ENCODE measurements at places on chromosomes 2 and 18.

DNA sequence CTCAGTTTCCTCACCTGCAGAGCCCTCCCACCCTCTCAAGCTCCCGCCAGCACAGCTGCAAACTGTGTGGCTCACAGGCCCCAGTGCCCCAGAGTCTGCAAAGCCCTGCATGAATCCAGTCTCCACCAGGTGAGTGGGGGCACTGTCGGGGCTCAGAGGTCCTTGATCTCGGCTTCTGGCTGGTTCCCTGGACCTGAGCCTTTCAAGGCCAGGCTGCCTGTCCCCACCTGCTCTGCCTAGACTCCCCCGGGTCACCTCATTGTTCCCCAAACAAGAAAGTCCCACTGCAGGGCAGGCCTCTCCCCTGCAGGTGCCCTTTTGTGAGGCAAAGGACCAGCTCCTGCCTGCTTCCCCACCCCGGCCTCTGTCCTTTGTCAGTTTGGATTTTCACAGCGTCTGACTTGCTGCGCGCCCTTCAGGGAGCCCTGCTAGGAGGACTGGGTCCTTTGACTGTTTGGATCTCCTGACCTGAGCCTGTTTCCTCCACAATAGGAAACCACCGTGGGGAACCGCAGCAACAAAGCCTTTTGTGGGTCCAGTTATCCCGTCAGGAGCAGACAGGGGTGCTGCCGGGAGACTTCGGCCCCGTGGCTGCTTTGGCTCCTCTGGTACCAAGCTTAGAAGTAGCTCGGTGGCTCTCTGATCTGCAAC is 200.5 kb upstream of the HDAC4 start:
- no peak for DNase-seq

DNA sequence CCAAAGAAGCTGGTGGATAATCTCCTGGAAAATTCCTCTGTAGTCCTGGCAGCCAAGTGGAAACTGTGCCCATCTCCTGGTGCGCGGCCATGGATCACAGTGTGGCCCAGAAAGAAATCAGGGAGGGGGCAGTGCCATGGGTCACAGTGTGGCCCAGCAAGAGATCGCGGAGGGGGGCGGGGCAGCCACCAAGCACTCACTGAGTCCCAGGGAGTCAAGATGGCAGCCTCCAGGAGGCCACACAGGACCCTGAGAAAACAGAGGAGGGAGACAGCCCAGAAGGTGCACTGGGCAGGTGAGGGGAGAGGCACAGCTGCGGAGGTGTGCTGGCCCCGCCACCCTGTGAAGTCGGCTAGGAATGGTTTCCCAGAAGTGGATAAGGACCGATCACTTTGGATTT is 8.1 kb upstream of the ATP6V1B1 start:
- DNase-seq, result no peak

DNA sequence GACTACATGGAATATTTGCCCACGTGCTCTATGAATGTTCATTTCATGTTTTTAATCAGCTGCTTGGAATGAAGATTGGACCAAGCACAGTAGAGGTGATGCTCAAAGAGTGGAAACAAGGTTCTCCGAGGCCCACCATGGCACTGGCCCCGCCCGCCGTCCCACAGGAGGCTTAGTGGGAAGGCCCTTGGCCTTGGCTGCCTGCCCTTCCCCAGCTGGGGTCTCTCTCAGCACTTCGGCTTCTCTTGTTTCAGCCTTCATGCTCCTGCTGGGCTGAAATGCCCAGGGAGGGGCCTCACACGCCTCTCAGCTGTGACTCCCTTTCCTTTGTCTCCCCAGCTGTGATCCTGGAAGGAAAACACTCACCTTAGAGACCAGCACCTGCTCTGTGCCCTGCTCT is 833.2 kb downstream of the GALR1 start:
- no peak for DNase-seq

GRCh38 chr2:165594231-165594934 is 124.9 kb downstream of the CSRNP3 start:
- DNase-seq, result no peak

GRCh38 chr2:2046497-2046896 is 284.6 kb downstream of the MYT1L start:
- DNase-seq, result no peak

- DNase-seq, result no peak
Observed at GRCh38 chr2:44107086-44107740, 61.5 kb upstream of the PPM1B start.

GRCh38 chr2:85557130-85557529 is 4.2 kb downstream of the GGCX start:
- no peak for DNase-seq
